ENCODE measurements at places on chromosomes 16 and 17.

DNA sequence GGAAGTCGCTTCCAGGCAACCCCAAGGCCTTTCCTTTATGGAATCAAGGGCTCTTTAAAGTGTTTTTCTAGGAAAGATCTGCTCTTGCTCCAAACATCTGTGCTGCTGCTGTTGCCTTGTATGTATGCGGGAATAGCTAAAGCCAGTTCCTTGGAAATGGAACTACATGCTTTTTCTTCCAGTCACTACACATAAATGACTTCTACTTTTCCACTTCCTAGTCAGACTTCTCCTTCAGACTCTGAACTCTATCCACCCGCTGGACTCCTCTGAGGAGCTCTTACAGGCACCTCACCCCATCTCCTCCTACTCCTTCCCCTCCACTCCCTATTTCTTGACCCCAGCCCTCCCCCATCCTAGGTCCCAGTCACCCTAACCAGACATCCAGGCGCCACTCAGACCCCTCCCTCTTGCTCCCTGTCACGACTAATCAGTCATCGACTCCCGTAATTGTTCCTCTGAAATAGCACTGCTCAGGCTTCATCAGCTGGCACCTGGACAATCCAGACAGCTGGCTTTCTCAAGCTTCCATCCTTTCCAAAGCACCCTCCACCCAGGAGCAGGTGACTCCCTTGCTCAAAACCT, 15.0 kb upstream of the PEMT start:
- DNase-seq: no peak

DNA sequence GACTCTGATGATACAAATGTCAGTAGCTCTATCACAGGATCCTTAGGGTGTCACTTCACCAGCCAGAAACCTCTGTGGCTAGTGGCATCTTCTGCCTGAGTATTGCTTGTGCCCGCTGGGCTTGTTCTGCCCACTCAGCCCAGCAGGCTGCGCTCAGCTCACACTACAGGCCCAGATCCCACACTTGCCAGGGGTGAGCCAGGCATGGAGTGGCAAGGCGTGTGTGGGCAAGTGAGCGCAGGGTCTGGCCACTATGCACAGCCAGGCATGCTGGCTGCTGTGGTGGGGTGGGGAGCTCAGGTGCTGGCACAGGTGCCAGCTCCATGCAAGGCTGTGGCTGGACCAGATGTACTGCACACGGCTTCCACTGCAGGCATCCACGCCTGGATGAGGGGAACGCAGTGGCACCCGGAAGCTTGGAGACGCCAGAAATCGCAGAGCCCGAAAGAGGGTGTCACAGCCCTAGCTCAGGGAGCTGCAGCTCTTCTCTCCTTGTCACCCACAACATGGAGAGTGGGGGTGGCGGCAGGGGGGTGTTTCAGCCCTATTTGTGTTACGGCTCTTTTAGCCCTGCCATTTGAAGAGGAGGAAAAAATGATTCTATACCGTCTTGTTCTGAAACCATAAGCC, 10.2 kb downstream of the CFAP97D1 start:
- DNase-seq: no peak

GRCh38 chr17:70298929-70299531, 129.7 kb downstream of the KCNJ2 start:
- DNase-seq: no peak

- DNase-seq: no peak
Measured at GRCh38 chr16:25395528-25395927, 137.9 kb upstream of the ZKSCAN2 start.
